ENCODE measurements at places on chromosomes 7 and 10.

GRCh38 chr7:139680676-139681462, 96.9 kb downstream of the HIPK2 start:
- no peak for DNase-seq

DNA sequence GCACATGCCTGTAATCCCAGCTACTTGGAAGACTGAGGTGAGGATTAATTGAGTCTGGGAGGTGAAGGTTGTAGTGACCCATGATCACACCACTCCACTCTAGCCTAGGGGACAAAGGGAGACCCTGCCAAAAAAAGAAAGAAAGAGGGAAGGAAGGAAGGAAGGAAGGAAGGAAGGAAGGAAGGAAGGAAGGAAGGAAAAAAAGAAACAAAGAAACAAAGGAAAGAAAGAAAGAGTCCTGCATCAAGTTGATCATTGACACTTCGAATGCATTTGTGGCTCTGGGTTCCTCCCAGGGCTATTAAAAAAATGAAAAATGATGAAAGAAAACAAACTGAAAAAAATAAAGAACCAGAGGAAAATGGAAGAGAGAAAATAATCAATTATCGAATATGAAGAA, 3.9 kb upstream of the PRRT4 start:
- DNase-seq = no peak

GRCh38 chr7:41328131-41328530, 374.8 kb downstream of the INHBA start:
- no peak for DNase-seq

- DNase-seq = no peak
Observed at GRCh38 chr7:126529254-126529653, 723.5 kb downstream of the GRM8 start.

DNA sequence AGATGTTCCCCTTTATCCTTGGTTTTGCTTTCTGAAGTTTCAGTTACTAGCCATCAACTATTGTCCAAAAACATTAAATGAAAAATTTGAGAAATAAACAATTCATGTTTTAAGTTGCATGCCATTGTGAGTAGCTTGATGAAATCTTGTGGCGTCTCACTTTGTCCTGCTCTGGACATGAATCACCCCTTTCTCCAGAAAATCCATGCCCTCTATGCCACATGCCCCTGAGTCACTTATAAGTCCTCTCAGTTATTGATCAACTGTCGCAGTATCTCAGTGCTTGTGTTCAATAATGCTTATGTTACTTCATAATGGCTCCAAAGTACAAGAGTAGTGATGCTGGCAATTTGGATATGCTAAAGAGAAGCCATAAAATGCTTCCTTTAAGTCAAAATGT, 208.0 kb upstream of the FERD3L start:
- DNase-seq = no peak

GRCh38 chr7:109003742-109004141, 434.1 kb downstream of the DNAJB9 start:
- DNase-seq = no peak

Measured in right hindlimb (tissue), 1 donor.